Upper lobe of right lung (tissue), 1 donor: ENCODE measurements at places on chromosomes 6 and 20. TPM values are rescaled to one million over a fixed set of nuclear protein-coding genes. Genes with fewer than 3 reads are reported as not detected.

Gene APOBEC2
- not detected for total RNA-seq

Gene ADGRF5
- total RNA-seq: 283 TPM

Gene PDYN
- not detected for total RNA-seq

Gene HDGFL1
- not detected for total RNA-seq

Gene DHX35
- total RNA-seq: 11.1 TPM

Gene LIN28B
- total RNA-seq: not detected

Gene PPIL6
- 4.2 TPM for total RNA-seq

Gene EFCAB8
- total RNA-seq: 0.72 TPM

Gene RAET1E
- total RNA-seq: 0.96 TPM

Gene SLA2
- 1.9 TPM for total RNA-seq

Gene PCED1A
- total RNA-seq: 44.3 TPM

Gene HCK
- total RNA-seq: 49.0 TPM

Gene ZBTB46
- total RNA-seq: 19.7 TPM

Gene CDS2
- total RNA-seq: 65.0 TPM

Gene PRDM13
- not detected for total RNA-seq

Gene MPIG6B
- total RNA-seq: 1.1 TPM

Gene LY86
- total RNA-seq: 13.8 TPM

Gene FAM162B
- 13.2 TPM for total RNA-seq

Gene SYNGAP1
- 23.0 TPM for total RNA-seq

Gene TRIM40
- total RNA-seq: not detected

Gene KIF6
- 0.49 TPM for total RNA-seq

Gene CALHM4
- not detected for total RNA-seq
